Liver (tissue), 10 donors: ENCODE measurements at places on chromosomes 1 and 21.

DNA sequence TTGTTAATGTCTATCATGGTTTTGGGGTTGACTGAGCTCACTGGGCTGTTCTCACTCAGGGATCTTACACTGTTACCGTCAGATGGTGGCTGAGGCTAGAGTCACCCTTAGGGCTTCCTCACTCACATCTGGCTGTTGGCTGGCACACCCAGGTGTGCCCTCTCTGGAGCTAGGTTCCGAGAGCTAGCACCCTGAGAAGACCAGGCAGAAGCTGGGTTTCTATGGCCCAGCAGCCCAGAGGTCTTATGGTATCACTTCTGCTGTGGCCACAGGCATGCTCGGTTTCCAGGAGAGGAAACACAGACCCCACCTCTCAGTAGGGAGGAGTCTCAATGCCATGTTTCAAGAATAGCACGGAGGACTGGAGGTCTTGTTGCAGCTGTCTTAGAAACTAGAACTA is 20.7 kb upstream of the KIF1B start:
- no peaks in the 10 kb centered on the region for H3K27me3 ChIP-seq
- no peak overlapping the region for H3K27ac ChIP-seq
- H3K4me1 ChIP-seq, result no peaks in the 10 kb centered on the region
- H3K4me3 ChIP-seq, result no peak overlapping the region
- no peak for DNase-seq
- no peaks in the 10 kb centered on the region for H3K36me3 ChIP-seq

DNA sequence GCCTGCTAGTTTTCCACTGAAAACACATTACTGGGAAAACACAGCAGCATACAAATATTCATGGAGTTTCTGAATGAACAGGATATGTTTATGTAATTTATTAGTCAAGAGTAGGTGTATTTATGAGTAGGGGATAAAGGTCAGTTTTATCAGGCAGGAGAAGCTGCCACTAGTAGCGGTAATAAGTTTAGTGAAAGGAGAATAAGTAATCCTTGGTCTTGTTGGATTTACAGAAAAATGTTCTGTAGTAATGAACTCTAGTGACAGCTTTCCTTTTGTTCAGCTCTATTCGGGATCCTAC is 1.2 kb downstream of the MAST2 start:
- H3K27me3 ChIP-seq, result no peaks in the 10 kb centered on the region
- H3K27ac ChIP-seq, result peak overlapping the region; percentile 88
- H3K36me3 ChIP-seq, result no peaks in the 10 kb centered on the region

DNA sequence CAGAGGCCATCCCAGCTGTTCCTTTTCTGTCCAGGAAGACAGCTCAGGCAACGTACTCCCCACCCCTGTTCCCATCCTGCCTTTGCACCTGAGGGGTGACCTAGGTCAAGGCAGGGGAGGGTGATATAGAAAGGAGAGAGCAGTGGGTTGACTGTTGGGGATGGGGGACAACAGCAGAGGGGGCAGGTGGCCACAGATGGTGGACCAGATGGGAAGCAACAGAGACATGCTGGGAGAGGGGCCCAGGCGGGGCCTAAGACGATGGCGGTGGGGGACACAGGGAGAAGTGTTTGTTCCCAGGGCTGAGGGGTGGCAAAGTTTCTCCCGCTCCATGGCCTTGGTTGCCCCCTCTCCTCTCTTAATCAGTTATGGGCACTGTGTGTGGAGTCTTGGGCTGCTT is 6.3 kb downstream of the CELSR2 start:
- no peak overlapping the region for H3K27ac ChIP-seq
- no peaks in the 10 kb centered on the region for H3K36me3 ChIP-seq
- no peaks in the 10 kb centered on the region for H3K27me3 ChIP-seq
- no peaks in the 10 kb centered on the region for H3K4me1 ChIP-seq

DNA sequence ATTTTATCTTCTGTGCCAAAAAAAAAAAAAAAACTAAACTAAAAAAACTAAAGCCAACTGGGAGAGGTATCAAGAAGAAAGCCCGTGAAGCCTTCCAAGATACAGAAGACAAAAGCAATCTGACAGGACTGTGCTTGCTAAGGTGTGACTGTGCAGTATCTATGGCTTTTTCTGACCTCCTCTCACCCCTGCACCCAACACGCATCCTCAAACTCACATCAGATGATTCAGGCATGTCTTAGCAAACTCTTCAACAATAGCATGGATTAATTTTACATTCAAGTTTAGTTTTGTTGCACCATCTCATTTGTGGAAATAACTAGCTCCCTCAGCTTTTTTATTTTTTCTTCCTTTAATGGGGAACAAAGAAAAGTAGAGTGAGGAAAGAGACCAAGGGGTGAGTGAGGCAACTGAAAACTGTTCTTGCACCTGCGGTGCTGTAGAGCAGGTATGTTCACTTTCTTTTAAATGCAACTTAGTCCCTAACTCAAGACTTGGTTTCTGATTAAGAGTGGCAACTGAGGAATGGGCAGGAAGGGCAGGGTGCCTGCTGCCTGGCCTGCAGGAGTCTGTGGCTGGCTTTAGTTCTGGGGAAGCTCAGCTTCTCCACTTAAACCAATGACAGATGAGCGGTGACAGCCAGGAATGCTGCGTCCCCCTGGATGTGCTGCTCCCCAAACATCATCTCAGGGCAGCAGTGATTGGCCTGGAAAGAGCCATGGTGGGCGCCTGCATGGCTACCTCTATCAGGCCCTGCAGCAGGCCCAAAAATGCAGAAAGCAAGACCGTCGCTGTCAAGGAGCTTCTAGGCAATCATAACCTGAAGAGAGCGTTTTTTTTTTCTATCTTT is 71.3 kb upstream of the LRRC8B start:
- H3K36me3 ChIP-seq, result no peaks in the 10 kb centered on the region
- no peak for DNase-seq
- H3K27ac ChIP-seq, result no peak overlapping the region
- H3K4me3 ChIP-seq, result no peak overlapping the region

DNA sequence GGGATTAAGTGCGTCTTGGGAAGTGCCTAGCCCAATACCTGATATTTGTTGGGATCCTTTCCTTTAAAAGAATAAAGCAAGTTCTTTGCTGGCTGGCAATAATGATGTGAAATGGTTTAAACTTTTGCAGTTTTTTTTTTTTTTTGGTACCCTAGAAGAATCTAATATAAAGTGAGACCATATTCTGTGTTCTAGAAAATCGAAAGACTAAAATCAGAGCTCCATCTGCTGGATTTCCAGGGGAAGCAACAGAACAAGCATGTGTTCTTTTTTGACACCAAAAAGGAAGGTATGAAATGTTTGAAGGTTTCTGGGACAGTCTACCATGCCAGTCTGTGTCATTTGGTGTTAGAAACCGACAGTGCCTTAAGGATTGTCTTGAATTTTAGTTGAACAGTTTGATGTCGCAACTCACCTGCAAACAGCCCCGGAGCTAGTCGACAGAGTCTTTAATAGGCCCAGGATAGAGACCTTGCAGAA is 6.4 kb downstream of the UTP11 start:
- H3K27ac ChIP-seq, result no peak overlapping the region
- no peak overlapping the region for H3K4me3 ChIP-seq
- DNase-seq, result no peak

DNA sequence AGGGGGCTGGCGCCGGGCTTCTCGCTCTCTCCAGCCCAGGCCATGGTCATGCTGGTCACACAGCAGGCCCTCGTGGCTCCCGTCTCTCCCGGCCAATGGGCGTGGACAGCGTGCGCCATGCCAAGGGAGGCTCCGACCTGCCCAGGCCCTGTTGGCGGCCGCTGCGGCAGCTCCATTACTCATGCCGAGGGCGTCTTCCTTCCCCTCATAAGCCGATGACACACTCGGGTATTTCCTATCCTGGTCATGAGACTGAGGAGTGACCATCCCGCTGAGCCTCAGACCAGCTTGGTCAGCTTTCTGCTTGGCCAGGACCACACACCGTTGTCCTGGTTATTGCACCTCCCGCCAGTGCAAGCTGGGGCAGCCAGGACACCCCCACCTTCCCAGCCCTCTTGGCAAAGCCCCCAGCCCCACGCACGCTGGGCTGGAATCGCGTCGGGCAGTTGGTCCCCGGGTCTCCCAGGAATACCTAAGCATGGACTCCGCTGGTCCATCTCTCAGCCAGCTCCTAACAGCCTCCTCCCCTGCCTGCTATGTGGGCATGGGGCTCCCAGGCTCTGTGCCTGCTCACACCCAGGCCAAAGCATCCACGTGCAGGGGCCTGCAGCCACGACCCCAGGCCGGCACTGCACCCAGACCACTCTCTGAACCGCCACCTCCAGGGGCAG is 49.8 kb downstream of the ARHGEF16 start:
- no peaks in the 10 kb centered on the region for H3K36me3 ChIP-seq
- H3K4me1 ChIP-seq, result no peaks in the 10 kb centered on the region
- H3K4me3 ChIP-seq, result no peak overlapping the region
- H3K27me3 ChIP-seq, result no peaks in the 10 kb centered on the region
- no peak for DNase-seq

DNA sequence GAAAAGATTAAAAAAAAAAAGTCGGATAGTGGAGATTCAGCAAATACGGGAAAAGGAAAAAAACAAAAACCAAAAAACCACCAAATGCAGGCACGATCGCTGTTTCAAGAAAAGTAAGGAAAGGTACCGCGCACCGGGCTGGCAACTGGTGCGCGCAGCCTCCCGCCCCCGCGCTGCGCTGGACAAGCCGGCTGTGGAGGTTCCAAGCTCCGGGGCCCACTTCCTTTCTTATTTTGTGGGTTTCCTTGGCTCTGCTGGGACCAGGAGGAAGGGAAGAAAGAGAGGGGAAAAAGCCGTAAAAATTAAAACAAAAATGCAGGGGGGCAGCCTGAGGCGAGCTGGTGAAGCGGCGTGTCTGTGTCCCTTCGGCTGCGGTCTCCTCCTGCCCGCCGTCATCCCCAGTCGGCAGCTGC is 233 bp downstream of the ADAMTS5 start:
- H3K4me1 ChIP-seq, result peaks cover 27% of the 10 kb centered on the region
- no peaks in the 10 kb centered on the region for H3K36me3 ChIP-seq
- H3K27me3 ChIP-seq, result peaks cover 2% of the 10 kb centered on the region
- no peak for DNase-seq

GRCh38 chr1:29240400-29240837 is 4.1 kb downstream of the PTPRU start:
- no peaks in the 10 kb centered on the region for H3K36me3 ChIP-seq
- no peaks in the 10 kb centered on the region for H3K27me3 ChIP-seq
- H3K4me1 ChIP-seq, result peaks cover 25% of the 10 kb centered on the region
- no peak overlapping the region for H3K27ac ChIP-seq

DNA sequence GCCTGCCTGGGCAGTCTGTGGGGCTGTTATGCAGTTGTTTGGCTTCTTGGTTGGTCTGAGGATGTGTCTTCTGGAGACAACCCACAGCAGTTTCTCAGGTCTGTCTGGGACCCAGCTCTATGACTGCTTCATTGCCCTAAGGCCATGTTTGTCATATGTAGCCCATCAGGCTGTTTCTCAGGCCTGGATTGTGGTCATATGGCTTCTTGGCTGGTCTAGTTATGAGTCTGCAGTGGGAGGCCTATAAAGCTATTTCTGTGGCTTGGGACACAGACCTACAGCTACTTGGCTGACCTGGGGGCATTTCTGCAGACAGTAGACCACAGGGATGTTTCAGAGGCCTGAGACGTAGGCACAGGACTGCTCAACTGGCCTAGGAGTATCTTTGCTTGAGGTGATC is 41.5 kb downstream of the CHIA start:
- no peak overlapping the region for H3K4me3 ChIP-seq
- DNase-seq, result no peak
- H3K4me1 ChIP-seq, result no peaks in the 10 kb centered on the region
- no peak overlapping the region for H3K27ac ChIP-seq
- no peaks in the 10 kb centered on the region for H3K36me3 ChIP-seq
- no peaks in the 10 kb centered on the region for H3K27me3 ChIP-seq

- no peaks in the 10 kb centered on the region for H3K36me3 ChIP-seq
- H3K27ac ChIP-seq, result no peak overlapping the region
- no peak overlapping the region for H3K4me3 ChIP-seq
- no peak for DNase-seq
- no peaks in the 10 kb centered on the region for H3K27me3 ChIP-seq
These were observed 100.7 kb upstream of the TSPAN2 start for GRCh38 chr1:115189814-115190539.

DNA sequence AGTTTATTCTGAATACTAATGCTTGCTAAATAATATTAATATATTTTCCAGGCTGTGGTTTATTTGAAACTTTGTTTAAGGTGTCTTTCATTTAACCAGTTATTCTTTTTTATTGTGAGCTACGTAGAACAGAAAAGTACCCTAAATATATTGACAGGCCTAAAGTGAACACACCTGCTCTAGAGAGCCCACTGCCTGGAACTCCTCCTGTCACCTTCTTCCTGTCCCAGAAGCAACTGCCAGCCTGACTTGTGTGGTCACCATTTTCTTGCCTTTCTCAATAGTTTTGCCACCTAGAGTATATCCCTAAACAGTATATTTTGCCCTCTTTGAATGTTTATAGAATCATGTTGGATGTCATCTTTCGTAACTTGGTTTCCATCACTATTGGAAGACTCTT is 48.5 kb downstream of the SCCPDH start:
- peaks cover 3% of the 10 kb centered on the region for H3K4me1 ChIP-seq
- no peak overlapping the region for H3K27ac ChIP-seq
- no peak overlapping the region for H3K4me3 ChIP-seq
- peaks cover 30% of the 10 kb centered on the region for H3K36me3 ChIP-seq

DNA sequence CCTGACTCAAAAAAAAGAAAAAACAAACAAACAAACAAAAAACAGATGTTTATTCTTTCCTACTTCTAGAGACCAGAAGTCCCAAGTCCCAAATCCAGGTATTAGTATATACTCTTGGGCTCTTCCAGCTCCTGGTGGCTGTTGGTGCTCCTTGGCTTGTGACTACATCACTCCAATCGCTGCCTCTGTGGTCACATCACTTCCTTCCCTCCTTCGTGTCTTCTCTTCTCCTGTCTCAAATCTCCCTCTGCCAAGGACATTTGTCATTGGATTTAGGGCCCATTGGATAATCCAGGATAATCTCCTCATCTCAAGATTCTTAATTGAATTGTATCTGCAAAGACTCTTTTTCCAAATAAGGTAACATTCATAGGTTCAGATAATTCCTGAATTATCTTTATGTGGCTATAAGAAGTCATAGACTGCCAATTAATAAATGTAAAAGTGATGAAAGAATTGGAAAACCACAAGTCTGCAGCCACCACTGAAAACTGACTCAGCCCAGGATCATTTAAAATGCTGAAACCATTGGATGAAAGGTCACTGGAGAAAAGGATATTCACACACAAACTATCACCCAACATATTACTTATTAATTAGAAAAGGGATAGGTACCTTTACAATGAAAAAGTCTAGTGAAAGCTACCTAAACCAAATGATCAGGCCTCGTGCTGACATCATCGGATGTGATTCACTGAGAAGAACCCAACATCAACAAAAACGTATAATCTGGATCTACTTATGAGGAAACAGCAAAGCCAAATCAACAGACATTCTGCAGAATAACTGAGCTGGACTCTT is 67.1 kb downstream of the ZNF281 start:
- no peaks in the 10 kb centered on the region for H3K27me3 ChIP-seq
- DNase-seq, result no peak
- H3K4me1 ChIP-seq, result no peaks in the 10 kb centered on the region
- H3K4me3 ChIP-seq, result no peak overlapping the region
- no peak overlapping the region for H3K27ac ChIP-seq

DNA sequence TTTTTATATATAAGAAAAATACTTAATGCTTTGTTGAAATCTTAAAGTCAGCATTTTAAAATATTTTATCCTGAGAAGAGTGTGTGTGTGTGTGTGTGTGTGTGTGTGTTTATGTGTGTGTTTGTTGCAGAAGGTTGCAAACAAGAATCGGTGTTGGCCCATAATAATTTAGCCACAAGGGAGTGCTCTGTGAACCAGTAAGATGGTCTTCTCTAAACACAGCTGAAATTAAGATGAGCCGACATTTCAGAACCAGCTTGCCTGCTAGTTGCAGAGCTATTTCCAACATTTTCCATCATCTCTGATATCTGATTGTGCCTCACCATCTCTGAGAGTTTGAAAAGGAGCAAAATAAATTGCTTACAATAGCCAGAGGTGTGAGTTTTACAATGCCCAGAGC is 158.8 kb upstream of the SGIP1 start:
- H3K4me1 ChIP-seq, result no peaks in the 10 kb centered on the region
- no peak overlapping the region for H3K4me3 ChIP-seq
- no peaks in the 10 kb centered on the region for H3K36me3 ChIP-seq
- no peaks in the 10 kb centered on the region for H3K27me3 ChIP-seq
- no peak for DNase-seq
- H3K27ac ChIP-seq, result no peak overlapping the region
